AG10803 (cell line): ENCODE measurements at places on chromosomes 7 and 10.

- DNase-seq, result no peak
Observed at GRCh38 chr10:113893570-113893969, 39.1 kb downstream of the NHLRC2 start.

- no peak for DNase-seq
Observed at GRCh38 chr7:21191321-21192073, 236.4 kb upstream of the SP4 start.

DNA sequence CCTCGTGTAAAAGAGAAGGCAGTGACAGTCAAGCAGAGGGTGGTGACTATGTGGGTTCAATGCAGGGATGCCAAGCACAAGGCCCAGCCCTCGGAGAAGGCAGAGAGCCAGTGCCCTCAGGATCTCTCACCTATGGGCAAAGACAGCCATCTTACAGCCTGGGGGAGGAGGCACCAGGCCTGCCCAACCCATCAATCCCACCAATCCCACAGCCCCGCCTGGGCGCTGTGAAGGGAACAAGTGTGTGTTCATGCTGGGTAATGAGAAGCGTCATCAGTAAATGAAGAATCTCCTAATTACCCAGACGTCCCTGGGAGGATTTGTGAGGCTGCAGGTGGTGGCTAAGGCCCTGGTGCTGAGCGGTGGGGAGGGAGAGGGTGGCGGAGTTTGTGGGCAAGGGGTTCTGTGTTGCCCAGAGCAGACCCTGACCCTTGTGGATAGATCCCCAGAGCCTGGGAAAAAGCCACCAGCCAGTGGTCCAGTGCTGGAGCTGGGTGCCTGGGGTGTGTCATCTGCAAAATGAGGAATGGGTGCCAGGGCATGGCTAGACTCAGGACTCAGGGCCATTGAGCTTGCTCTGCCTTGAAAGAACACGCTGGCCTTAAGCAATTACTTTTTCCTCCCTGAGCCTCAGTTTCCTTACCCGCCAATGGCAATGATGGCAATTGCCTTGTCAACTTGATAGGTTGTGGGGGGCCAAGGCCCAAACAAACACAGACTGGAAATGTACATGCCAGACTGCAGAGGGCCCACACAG lies 128.1 kb upstream of the UNC5B start:
- no peak for DNase-seq

- DNase-seq, result no peak
Observed at GRCh38 chr7:102918845-102919244, 6.0 kb downstream of the LRRC17 start.

DNA sequence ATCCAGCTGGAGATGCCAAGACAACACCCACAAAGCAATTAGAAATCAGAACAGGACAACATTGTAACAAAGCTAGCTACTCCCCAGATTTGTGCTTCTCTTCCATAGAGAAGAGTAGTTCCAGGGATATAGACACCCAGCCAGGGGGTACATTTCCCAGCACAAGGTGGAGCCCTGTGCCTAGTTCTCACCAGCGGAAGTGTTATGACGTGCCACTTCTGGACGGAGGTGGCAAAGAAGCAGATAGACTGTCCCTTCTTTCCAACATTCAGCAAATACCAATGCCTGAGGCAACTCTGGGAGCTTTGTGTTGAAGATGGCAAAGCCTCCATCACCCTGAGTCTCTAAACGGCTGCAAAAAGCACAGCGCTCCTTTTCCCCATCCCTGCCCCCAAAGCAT lies 23.4 kb upstream of the GSAP start:
- peak; percentile 48 for DNase-seq

DNA sequence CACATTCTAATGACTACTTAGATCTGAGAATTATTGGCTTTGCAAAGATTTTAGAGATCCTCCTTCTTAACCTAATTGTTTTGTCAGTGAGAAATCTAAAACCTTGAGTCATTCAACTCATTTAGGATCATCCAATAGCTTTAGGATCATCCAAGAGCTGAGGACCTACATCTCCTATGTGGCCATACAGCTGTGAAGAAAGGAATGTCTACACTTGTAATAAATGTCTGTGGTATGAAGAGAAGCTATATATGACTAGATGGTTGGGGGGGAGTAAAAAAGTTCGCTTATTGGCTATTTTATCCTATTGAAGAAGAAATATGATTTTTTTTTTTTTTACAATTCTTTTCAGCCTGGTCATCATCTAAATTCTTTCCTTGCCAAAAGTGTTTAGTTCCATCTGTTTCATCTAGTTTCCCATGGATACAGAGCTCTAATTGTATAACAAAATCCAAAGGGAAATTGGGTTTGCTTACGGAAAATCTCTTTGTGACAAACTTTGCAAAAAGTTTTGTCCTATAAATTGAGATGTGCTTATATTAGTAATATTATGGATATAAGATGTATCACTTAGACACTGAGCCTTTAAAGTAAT lies 196.7 kb downstream of the PRKG1 start:
- DNase-seq, result peak; percentile 51

DNA sequence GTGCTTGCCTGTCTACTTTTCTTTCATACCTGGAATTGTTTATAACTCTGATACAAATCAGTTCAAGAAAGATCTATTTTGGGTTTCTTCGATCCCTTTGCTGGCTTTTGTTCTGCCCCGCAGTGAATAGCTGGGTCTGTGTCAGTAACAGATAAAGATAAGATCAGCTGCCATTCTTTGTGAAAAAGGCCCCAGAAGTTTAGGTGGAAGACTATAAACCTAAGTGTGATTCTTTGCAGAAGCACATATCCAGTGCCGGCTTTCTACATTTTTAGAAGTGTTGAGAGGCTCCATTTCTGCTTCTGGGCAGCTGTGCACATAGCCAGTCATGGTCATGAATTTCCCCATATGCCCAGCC lies 686.4 kb upstream of the C7orf33 start:
- no peak for DNase-seq

GRCh38 chr10:78336402-78336791 lies 302.7 kb downstream of the RPS24 start:
- DNase-seq, result peak; percentile 97

DNA sequence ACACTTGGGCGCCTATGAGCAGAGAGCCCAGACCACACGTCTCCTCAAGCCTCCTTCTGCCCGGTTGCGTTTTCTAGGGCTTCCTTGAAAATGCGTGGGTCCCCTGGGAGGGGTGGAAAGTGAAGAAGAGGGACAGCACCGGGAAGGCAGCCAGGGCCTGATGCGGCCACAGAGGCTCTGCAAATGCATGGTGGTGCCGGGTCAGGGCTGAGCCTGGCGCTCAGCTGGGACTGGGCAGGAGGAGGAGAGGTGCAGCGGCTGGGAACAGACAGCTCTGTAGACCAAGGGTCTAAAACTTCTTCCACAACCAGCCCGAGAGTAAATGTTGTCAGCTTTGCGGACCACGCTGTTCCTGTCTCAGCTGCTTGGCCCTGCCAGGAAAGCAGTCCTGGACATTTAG lies 1.6 kb downstream of the DPYSL4 start:
- DNase-seq, result no peak

- DNase-seq, result no peak
Observed at GRCh38 chr10:1520909-1521565, 216.3 kb downstream of the ADARB2 start.

GRCh38 chr7:117550625-117551024 lies 70.8 kb downstream of the CFTR start:
- DNase-seq, result no peak

- DNase-seq, result no peak
Observed at GRCh38 chr7:95904099-95904498, 131.7 kb downstream of the DYNC1I1 start.

DNA sequence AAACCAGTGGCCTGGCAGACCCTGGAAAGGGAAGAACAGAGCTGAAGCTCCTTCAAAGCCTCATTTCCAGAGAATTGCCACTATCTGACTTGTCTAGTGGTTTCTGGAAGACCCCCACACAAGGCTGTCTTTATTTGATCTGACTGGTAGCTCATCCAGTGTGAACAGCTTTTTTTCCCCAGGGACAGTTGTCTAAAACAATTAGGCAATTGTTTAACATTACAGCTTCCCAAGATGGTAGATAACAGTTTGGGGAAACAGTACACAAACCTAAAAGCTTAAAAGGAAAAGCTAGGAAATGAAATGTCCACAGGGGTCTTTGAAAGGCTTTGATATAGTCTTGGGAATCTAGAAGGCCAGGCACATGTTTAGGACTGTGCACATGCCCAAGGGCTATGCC lies 203.4 kb upstream of the CTBP2 start:
- DNase-seq, result no peak

- peak; percentile 63 for DNase-seq
Observed at GRCh38 chr7:32890010-32890792, 1.4 kb downstream of the KBTBD2 start.

- DNase-seq, result no peak
Observed at GRCh38 chr10:71357792-71358265, 38.8 kb downstream of the SLC29A3 start.

DNA sequence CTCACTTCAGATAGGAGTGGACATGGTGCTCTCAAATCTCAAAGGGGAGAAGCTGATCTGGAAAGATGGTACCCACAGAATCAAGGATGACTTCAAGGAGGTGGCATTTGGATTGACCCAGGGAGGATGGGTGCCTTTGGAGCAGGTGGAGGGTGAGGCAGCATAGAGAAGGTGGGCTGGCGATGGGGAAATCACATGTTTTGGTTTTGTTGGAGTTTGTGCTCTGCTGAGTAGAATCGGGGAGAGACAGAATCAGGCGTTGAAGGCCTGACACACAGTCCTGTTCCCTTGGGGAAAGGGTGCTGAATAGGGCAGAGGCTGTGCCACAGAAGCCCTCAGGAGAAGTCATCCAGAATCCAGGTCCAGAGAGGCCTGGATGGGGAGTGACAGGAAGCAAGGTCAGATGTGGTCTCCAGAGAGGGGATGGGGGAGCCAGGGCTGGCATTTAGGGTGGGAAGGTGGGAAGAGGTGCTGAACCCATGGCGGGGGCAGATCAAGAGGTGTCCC lies 291.1 kb downstream of the GLRX3 start:
- no peak for DNase-seq

GRCh38 chr7:135708041-135708440 lies 19.9 kb downstream of the SLC13A4 start:
- DNase-seq, result no peak

GRCh38 chr10:120460776-120461175 lies 3.7 kb downstream of the PLPP4 start:
- peak; percentile 89 for DNase-seq

DNA sequence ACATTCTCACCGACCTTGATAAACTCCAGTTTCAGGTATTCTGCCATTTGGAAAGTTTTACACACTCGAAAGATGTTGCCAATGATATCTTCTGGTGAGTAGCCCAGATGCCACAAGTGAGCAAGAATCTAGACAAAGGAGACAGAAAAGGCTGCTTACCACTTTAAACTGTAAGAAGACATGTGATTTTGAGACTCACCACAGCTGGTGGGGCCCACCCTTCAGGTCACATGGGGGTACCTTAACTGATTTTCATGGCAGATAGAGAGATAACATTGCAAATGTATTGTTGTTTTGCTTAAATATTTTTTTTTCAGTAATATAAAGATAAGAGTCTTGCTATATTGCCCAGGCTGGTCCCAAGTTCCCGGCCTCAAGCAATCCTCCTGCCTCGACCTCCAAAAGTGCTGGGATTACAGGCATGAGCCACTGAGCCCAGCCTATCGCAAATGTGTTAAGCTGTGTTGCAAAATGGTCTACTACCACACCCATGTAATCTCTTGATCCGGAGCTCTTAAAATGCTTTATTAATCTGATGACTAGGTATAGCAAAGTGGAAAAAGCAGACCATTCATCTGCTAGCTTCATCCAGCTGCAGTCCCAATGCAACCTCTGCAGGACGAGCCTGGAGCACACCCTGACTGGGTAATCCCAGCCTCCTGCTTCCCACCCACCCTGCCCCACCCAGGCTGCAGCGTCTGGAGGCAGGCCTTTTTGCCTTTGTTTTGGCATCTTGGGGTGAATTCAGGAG lies 18.5 kb downstream of the RFC2 start:
- DNase-seq, result no peak

- no peak for DNase-seq
Observed at GRCh38 chr7:138746073-138746472, 44.9 kb upstream of the SVOPL start.

GRCh38 chr10:129131457-129132132 lies 335.4 kb upstream of the MGMT start:
- DNase-seq, result no peak

- no peak for DNase-seq
Observed at GRCh38 chr7:78055599-78055998, 257.0 kb downstream of the PHTF2 start.

DNA sequence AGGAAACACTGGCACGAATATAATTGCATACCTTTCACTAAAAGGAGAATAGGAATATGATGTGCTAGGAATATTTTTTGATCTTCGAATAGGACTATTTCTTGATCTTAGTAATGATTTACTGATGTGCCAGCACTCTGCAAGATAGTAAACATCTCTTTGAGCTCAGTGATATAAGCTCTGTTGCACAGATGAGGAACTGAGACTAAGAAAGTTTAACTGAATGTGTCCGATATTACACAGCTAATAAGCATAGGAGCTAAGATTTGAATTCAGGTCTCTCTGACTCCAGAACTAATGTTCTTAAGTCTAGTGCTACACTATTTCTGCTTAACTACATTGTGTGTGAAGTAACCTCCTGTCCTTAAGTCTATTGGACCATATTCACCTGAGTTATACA lies 98.4 kb upstream of the PTPRZ1 start:
- DNase-seq, result no peak

GRCh38 chr10:76624470-76624869 lies 1013.1 kb downstream of the KCNMA1 start:
- DNase-seq, result no peak

DNA sequence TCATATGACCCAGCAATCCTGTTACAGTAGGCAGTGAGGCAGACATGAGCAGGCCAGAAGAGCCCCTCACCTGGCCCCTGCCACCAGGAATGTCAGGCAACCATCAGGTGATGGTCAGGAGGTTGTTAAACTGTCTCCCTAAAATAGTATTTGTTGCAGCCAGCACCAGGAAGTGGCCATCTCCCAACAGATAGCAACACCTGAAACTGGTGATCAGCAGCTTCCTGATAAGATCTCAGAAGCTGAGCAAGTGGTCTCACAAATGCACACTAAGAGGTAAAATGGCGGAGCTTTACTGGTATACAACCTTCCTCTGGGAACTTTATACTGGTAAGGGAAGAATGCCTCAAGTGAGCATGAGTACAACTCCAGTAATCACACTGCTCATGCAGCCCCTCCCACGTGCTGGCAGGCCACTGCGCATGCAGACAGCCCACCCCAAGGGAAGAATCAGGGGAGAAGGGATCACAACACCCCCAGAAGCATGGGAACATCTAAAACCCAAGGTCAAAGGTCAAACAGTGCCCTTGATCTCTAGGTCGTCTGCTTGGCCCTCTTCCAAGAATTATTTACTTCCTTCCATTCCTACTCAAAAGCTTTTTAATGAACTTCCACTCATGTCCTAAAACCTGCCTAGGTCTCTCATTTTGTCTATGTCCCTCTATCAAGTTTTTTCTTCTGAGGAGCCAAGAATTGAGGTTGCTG lies 133.5 kb downstream of the DOCK4 start:
- no peak for DNase-seq

- no peak for DNase-seq
Observed at GRCh38 chr7:105261689-105262088, 127.0 kb downstream of the SRPK2 start.

- no peak for DNase-seq
Observed at GRCh38 chr10:86067436-86068050, 299.1 kb downstream of the GRID1 start.

GRCh38 chr10:99981581-99982199 lies 28.1 kb downstream of the DNMBP start:
- DNase-seq, result no peak
